ENCODE measurements at places on chromosomes 6 and 20.

- no peak for DNase-seq
These were observed 238.2 kb downstream of the ERMARD start for GRCh38 chr6:169989594-169989993.

DNA sequence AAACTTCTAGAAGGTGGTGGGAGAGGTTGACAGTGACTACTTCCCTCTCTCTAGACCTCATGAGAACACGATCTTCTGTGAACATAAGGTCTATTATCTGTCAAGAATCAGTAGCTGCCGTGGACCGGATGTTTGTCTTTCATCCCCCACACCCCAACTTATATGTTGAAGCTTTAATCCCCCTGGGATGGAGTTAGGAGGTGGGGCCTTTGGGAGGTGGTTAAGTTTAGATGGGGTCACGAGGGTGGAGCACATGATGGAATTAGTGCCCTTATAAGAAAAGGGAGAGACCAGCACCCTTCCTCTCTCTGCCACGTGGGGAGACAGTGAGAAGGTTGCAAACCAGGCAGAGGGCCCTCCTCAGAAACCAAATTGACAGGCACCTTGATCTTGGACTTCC, 409.1 kb downstream of the QKI start:
- DNase-seq, result no peak

- no peak for DNase-seq
These were observed 74.7 kb upstream of the RUNX2 start for GRCh38 chr6:45253453-45253852.

DNA sequence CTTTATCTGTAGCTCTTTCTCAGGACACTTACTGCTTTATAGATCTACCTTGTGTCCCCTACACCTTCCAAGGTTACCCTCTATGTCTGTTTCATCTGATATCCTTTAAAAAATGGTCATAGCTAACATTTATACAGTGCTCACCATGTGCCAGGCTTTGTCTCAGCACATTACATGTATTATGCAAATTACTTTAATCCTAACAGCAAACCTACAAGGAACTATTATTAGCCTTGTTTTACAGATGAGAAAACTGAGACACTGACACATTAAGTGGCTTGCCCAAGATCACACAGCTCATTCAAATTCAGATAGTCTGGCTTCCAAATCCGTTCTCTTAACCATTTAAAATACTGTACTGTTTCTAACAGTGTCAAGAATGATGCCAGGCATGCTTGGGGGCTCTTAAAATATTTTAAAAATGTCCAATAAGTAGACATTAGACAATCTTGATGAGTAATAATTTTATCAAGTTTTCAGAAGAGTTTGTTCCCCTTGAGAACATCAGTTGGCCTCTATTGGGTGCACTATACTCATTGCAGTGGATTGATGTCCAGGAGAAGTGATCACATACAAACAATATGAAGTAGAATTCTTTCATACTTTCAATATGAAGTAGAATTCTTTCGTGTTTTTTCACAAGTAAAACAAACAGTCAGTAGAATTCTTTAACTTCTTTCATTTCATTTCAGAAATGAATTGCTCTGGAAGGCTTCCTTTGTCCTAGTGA, 69.6 kb downstream of the DNAH8 start:
- DNase-seq, result no peak
